ENCODE measurements at places on chromosomes 11 and 22.

- DNase-seq: no peak
These were observed 26.7 kb upstream of the FBLN1 start for GRCh38 chr22:45475851-45476514.

- DNase-seq: no peak
These were observed 5.9 kb upstream of the MRGPRG start for GRCh38 chr11:3224401-3225057.

GRCh38 chr11:83073258-83073657, 1.6 kb upstream of the RAB30 start:
- DNase-seq: no peak

DNA sequence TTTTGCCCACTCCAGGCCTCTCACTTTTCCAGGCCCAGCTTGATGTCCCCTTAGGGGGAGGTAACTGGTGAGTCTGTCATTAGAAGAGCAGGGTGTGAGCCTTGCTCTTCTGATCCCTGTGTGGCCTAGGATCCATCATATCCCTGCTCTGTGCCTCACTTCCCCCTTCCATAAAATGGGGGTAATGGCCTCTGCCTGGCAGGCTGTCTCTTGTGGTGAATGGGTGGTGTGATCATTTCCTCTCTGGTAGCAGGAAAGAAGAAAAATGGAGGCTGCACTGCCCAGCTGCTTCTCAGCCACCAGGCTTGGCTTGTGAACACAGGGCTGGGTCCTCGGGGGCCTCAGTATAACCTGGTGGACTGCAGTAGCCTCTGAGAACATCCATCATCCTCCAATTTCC, 5.6 kb downstream of the ARHGEF17 start:
- DNase-seq: no peak

GRCh38 chr22:28798810-28799605, 1.4 kb downstream of the XBP1 start:
- peak; percentile 83 for DNase-seq

- DNase-seq: peak; percentile 19
These were observed 40.5 kb downstream of the LRRC32 start for GRCh38 chr11:76629853-76630599.

- DNase-seq: no peak
These were observed 1318.8 kb downstream of the TBC1D22A start for GRCh38 chr22:48081281-48081680.

DNA sequence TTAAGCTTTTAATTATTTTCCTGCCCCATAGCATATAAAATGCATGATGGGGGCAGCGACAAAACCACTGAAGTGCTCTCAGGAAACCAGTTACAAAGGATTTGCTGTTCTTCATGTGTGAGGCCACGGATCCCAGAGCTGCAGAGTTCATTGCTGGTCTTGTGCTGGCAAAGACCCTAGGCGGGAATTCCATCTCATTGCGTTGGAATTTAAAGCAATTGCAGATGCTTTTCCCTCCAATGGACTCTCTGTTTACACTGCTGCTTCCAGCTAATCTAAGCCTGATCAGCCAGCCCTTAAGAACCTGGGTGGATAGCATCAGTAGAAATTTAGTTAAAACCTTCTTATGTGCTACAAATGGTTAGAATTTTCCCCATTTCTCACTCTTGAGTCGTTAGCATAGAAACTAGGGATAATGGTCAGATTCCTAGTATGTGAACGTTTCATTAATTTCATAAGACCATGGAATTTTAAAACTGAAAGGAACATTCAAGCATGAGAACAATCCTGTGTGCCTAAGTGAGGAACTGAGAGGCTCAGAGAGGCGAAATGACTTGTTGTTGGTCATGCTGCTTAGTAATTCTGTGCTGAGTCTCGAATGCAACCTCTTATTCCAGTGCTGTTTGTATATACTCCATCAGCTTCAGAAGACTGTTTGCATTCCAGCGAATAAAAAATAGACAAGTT, 36.1 kb upstream of the ADSL start:
- no peak for DNase-seq

DNA sequence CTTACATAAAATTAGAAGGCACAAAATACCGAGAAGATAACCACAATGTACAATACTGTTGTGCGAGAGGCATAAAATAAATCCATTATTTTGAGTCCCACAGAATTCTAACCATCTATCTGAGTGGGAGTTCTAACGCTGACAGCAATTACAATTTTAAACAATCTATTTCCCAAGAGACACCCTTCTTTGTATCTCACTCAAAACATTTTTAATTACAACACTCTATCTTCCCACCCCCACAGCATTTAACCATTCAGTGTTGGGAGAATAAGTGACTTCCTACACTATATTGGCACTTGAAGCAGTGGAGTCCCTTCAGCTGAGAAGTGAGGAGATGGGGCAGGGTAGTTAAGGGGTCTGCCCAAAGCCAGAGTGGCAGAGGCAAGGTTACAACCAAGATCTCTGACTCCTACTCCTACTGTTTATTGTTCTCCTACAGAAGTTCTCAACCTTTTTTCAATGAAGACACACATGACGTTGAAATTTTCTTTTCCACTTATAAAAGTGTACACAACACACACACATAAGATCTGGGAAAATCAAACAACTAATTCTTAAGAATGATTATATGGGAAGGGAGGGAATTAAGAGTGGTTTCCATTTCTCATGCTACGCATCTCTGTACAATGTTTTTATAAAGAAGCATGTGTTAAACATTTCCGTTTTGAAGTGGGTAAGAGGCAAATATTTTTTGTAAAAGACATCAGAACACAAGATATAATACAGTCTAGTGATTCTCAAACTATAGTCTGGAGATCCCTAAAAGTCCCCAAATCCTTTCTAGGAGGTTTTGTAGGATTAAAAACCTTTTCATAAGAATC, 10.9 kb downstream of the SLC25A17 start:
- no peak for DNase-seq

- DNase-seq: no peak
These were observed 53.3 kb downstream of the CERK start for GRCh38 chr22:46684706-46685105.

DNA sequence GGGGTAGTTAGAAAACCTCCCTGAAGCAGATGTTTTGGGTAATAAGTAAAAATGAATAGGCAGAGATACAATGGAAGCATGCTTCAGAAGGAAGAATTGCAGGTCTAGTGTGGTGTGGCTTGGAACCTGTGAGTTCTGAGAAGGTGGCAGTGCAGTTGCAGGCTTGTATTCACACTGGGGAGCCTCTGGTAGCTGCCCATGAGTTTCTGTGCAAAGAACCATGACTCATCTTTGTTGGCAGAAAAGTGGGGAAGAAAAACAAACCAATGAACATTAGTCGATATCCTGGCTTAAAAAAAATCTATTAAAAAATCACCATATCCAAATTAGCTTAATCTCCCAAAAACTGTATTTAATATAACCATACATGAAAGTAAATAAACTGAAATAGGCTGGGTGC, 232.6 kb downstream of the FAT3 start:
- DNase-seq: no peak

DNA sequence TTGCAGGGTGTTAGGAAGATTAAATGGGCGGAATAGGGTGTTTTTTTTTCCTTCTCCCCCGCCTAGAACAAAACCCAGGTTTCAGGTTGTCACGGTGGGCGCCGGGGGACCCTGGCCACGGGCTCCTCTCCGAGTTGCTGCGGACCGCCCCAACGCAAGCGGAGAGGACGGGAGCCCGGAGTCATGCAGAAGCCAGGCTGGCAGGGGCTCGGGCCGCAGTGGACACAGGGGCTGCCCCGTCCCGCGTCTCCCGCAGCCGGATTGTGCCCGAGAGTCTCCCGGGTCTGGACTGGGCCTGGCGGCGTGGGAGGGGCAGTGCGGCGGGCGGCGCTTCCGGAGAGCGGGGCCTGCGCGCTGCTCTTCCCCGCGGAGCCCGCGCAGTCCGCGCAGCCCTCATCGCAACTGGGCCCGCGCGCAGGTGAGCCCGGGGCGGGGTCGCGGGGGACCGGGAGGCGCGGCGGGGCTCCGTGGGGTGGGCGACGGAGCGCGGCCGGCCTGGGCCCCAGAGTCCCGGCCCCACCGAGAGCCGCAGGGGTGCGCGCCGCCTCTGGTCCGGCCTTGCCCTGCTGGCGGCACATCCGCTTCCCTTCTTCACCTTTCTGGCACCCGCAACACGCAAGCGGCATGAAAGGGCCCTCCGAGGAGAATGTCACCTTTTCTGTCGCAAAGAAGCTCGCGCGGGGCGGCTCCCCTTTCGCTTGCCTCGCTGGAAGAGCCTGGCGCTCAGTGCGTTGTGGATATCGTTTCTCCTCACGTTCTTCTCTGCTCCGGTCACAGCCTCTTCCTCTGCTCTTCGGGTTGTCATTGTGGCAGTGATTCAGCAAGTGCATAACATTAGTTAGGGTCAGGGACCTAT, at the start of gene TIRAP:
TSS of gene TIRAP (plus strand) at position 358 of the 856 bp plus-strand sequence. CDS start 7,802 bp downstream, outside the sequence.
- DNase-seq: peak; percentile 60

- no peak for DNase-seq
These were observed 9.1 kb downstream of the CPT1A start for GRCh38 chr11:68832476-68833181.

DNA sequence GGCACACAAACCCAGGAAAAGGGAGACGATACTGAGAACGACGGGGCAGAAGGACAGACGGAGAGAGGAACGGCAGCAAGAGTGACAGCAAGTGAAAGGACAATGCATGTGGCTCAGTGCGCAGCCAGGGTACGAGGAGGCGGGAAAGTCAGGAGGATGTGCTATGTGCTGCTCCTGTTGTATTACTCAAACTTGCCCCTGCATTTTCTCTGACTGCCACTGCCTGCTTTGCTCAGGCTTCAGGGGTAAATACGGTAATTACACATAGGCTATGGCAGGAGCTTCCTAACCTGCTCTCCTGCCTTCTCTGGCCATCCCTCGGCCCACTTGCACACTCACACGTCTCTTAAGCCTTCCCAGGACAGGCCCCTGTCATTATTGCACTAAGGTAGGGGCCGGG, 94.8 kb downstream of the FEZ1 start:
- DNase-seq: no peak

DNA sequence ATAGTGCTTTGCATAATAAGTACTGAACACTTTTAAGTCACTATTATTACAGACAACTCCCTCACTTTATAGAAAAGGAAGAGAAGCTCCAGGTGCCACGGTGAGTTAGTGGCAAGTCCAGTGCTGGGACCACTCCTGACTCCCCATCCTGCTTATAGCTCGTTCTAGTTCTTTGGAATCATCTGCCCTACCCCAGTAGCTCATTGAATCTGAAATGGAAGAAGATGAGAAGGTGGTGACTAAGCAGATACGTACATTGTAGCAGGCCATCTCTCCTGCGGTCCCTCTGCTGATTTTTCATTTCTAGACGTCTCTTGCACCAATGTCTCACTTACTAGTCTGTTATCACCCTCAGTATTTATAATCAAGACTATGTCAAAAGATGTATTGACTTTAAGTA, 21.6 kb downstream of the MMP20 start:
- DNase-seq: no peak

- no peak for DNase-seq
These were observed 379 bp upstream of the BRMS1 start for GRCh38 chr11:66345316-66345649.

- no peak for DNase-seq
These were observed 56.7 kb downstream of the AMBRA1 start for GRCh38 chr11:46537121-46537520.

DNA sequence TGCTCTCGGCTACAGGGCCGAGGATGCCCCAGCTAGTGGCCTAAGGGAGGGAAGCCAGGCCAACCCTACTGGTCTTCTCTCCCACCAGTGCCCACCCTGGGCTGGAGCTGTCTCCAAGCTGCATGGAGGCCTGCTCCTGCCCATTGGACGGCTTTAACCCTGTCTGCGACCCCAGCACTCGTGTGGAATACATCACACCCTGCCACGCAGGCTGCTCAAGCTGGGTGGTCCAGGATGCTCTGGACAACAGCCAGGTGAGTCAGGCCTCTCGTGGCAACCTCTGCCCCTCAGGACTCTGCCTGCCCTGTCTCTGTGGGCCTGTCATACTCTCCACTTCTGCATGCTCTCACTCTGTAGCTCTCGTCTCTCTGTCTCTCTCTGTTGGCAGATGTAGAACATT, 44.1 kb upstream of the TPBGL start:
- DNase-seq: no peak
